ENCODE measurements at places on chromosomes 4 and X.

- peaks cover 22% of the 10 kb centered on the region for H3K4me1 ChIP-seq
- H3K27me3 ChIP-seq = no peaks in the 10 kb centered on the region
- H3K4me3 ChIP-seq = no peak overlapping the region
- no peak for DNase-seq
- H3K36me3 ChIP-seq = peaks cover 38% of the 10 kb centered on the region
Measured at GRCh38 chrX:136220540-136220939, 30.7 kb downstream of the MAP7D3 start.

GRCh38 chr4:76584241-76585152 is 149.5 kb downstream of the SHROOM3 start:
- no peak overlapping the region for H3K4me3 ChIP-seq
- H3K27me3 ChIP-seq = peaks cover 55% of the 10 kb centered on the region
- no peaks in the 10 kb centered on the region for H3K36me3 ChIP-seq
- no peak for DNase-seq
- H3K4me1 ChIP-seq = peaks cover 8% of the 10 kb centered on the region

DNA sequence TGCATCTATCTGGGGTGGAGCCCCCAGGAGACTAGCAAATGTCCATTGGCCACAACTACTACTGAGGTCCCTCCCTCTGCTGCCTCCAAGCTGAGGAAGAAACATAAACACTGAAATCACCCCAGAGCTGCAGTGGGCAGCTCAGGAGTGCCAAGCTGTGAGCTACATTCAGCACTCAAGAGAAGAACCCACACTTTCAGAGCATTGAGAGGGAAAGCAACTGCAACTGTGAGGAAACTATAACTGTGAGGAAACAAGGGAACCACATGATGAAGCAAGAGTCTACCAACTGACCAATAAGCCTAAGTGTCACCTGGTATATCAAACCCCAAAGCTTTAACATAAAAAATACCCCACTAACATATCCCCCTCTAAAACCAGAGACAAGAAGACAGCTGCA is 373.5 kb upstream of the TACR3 start:
- H3K27me3 ChIP-seq = no peaks in the 10 kb centered on the region
- H3K36me3 ChIP-seq = no peaks in the 10 kb centered on the region

- H3K27me3 ChIP-seq = peaks cover 24% of the 10 kb centered on the region
- peaks cover 24% of the 10 kb centered on the region for H3K4me1 ChIP-seq
- peak overlapping the region; percentile 83 for H3K27ac ChIP-seq
- no peaks in the 10 kb centered on the region for H3K36me3 ChIP-seq
Measured at GRCh38 chr4:141637565-141637964, 1.2 kb downstream of the IL15 start.

DNA sequence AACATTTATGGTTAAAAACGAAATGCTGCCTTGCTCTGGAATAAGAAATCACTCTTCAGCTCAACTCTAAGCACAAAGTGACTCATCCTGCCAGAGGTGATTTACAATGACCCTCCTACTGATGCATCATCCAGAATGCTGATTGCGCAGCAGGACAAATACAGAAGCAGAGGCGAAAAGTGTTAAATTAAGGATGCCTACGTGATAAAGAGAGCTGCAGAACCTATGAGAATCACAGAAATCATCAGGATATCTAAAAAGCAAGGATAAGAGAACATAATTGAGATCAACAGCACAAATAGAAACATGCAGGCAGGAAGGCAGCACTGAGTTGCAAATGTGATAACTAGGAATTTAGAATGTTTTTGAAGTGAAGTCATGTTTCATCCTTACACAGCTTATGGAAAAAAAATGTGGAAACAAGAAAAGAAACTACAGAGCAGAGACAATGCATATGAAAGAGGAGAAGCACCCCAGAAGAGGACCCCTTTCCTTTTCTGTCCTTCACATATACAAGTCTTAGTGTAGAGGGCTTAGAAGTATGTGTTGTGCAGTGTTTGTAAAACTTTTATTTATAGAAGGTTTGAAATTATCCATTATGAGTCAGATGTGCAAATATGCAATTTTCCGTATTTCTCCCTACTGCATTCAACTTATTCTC is 188.4 kb downstream of the SLC7A11 start:
- no peaks in the 10 kb centered on the region for H3K4me1 ChIP-seq
- H3K27me3 ChIP-seq = no peaks in the 10 kb centered on the region
- DNase-seq = no peak
- H3K4me3 ChIP-seq = no peak overlapping the region
- no peak overlapping the region for H3K27ac ChIP-seq
- H3K36me3 ChIP-seq = no peaks in the 10 kb centered on the region

GRCh38 chr4:40251366-40251765 is 54.5 kb downstream of the RHOH start:
- peaks cover 82% of the 10 kb centered on the region for H3K4me1 ChIP-seq
- no peaks in the 10 kb centered on the region for H3K27me3 ChIP-seq
- no peak overlapping the region for H3K4me3 ChIP-seq
- H3K36me3 ChIP-seq = peaks cover 35% of the 10 kb centered on the region

- DNase-seq = no peak
- H3K4me1 ChIP-seq = no peaks in the 10 kb centered on the region
- no peaks in the 10 kb centered on the region for H3K27me3 ChIP-seq
- no peak overlapping the region for H3K27ac ChIP-seq
- no peak overlapping the region for H3K4me3 ChIP-seq
Measured at GRCh38 chr4:7621252-7622035, 186.7 kb upstream of the PSAPL1 start.

- no peak for DNase-seq
- no peak overlapping the region for H3K4me3 ChIP-seq
- no peak overlapping the region for H3K27ac ChIP-seq
Measured at GRCh38 chr4:112448306-112449132, 67.5 kb downstream of the NEUROG2 start.

DNA sequence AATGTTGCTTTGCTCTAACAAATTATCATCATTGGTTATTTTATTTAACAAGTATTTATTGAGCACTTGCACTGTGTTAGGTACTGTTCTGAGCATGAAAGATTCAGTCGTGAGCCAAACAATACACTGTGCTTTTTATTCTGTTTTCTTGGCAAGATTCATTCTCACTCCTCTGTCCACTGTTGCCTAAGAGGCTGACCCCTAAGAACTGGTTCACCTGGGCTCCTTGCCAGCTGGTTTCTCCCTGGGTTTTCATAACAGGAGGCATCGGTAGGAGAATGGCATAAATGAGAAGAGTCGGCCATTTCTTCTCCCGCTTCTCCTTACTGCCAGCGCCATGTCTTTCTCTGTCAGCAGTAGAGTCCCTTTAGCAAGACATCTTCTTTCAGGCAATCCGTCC is 243.7 kb upstream of the DIAPH2 start:
- H3K27ac ChIP-seq = no peak overlapping the region
- peaks cover 3% of the 10 kb centered on the region for H3K27me3 ChIP-seq
- no peak for DNase-seq
- no peak overlapping the region for H3K4me3 ChIP-seq
